ENCODE measurements at places on chromosomes 16 and 17.

GRCh38 chr16:84315422-84315821 lies 20.7 kb downstream of the WFDC1 start:
- no peak for DNase-seq

GRCh38 chr17:41647940-41648410 lies 23.6 kb upstream of the KRT17 start:
- DNase-seq = peak; percentile 96

DNA sequence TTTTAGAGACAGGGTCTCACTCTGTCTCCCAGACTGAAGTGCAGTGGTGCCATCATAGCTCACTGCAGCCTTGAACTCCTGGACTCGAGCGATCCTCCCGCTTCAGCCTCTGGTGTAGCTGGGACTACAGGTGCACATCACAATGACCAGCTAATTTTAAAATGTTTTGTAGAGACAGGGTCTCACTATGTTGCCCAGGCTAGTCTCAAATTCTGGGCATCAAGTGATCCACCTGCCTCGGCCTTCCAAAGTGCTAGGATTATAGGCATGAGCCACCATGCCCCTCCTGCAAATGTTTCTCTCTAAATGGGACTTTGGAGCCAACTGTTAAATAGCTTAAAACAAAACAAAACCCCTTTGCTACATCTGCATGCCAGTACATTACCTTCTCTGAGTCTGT lies 82.2 kb upstream of the BRD7 start:
- DNase-seq = no peak

DNA sequence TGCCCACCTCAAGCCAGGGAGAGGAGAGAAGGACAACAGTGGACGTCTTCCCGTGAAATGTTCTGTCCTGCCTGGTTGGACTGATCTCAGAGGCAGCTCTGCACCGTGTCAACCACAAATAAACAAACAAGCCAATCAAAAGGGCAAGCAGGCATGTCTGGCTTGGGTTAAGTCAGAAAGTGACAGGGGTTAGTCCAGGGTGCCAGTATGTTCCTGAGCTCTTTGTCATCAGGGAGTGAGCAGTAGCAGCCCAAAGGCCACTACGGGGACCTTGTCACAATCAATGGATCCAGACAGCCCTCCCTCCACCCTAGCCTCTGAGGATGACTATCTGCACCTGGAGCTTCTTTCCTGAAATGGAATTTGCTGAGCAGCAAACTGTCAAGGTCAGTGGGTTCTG lies 35.0 kb downstream of the CNGB1 start:
- no peak for DNase-seq

DNA sequence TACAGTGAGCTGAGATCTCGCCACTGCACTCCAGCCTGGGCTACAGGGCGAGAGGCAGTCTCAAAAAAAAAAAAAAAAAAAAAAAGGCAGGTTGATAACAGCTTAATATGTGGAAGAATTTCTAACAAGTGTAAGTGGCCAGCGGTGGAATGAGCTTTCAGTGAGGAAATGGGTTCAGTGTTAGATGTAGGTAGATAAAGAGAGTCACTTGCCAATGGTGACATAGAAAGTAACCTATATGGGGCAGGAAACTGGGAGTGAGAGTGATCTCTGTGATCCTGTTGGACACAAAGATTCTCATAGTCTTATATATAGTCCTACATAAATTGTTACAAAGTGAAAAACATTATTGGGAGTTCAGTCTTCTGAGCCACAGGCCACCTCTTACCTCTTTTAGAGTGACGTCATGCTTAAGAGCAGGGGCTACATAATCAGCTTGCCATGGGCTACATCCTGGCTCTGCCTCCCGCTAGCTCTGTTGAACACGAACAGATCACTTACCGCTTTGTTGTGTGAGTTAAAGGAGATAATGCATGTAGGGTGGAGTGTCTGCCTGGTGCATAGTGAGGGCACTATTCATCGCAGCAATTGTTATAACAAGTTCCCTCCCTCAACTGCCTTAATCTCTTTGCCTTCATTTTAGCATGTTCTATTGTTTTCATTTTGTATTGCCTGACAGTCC lies 110.2 kb upstream of the ELAC2 start:
- no peak for DNase-seq

DNA sequence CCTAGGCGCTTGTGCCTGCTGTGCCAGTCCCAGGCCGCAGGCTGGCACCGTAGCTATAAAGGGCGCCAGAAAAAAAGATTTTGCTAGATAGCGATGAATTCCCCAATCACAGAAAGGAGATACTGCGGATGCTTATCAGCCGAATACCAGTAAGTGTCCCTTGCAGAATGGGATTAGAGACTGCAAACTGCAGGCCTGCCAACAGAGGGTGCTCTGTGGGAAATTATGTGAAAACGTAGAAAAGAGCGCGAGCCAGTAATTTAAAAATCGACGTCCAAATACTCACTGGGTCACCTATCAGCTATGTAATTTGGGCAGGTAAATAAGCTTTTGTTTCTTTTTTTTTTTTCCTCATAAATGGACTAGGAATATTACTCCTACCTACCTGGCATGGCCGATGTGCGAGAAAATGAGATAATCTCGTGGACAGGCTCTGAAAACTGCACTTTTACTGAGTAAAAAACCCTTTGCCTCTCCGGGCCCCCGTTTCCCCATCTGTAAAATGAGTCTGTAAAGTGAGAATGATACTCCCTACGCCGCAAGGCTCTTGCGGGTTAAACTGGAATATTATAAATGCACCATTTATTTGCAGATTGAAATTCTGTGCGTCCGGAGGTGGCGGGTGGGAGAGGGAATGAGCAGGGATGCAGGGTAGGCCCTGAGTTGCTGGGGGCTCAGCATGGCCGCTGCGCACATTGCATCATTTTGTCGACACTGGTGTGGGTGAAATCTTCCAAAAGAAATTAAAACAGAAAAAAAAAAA lies 1.2 kb upstream of the COG1 start:
- DNase-seq = peak; percentile 86

- no peak for DNase-seq
Observed at GRCh38 chr16:51150165-51150887, 744 bp downstream of the SALL1 start.

DNA sequence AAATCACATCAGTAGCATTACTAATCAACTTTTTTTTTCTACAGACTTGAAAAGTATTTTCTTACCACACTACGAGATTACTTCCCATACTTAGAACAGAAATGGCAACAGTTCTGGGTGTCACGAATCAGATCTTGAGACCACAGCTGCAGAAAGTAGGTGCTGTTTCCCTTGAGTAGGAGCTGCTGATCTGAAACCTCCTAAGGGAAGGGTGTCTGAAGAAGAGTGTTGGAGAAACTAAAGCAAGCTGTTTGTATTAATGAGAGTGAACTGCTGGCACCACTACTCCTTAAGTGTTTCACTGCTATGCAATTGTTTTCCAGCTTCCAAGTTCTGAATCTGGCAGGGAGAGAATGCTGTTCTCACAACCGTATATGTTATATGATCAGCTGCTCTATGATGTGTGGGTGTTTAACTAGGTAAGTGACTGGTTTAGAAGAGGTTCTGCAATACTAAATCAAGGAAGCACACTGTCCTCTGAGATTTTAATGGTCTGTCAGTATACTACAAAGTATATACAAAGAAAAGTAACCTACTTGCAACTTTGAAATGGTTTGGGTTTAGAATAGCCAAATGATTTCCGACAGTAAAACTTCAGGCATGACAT lies 3.3 kb downstream of the ZNF652 start:
- DNase-seq = no peak

GRCh38 chr17:6797718-6798351 lies 21.8 kb downstream of the FBXO39 start:
- no peak for DNase-seq

- DNase-seq = no peak
Observed at GRCh38 chr17:79114458-79115301, 40.1 kb downstream of the ENGASE start.

DNA sequence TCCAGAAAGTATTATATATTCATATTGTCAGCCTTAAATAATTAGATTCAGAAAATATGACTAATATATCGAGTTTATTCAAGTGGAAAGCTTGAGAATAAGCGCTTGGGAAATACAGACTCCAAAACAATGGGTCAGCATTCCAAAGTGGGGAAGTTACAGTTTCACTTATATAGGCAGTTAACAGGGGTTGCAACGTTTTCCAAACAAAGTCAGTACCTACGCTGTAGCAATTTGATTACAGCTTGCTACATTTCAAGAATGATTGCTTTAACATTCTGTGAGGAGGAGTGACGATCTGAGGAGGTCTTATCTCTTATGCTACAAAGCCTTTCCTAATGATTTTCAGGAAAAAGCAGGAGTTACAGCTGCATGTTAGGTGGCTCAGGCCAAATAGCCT lies 34.2 kb upstream of the HS3ST3A1 start:
- no peak for DNase-seq

DNA sequence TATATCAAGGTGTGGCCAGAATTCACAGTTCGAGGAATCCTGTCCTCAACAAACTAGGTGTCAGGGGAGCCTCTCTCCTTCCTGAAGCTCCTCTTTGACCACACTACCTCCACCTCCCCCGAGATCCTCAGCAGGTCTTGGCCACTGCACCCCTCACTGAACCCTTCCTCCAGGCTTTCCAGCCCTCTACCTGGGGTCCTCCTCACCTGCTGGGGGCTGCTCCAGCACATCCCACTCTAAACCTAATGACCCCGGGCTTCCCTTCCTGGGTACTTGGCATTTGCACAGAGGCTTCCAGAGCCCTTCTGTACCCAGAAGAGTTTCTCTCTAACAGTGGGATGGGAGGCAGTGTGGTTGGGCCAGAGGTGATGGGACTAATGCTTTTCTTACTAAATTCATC lies 9.7 kb downstream of the SLC6A2 start:
- no peak for DNase-seq

DNA sequence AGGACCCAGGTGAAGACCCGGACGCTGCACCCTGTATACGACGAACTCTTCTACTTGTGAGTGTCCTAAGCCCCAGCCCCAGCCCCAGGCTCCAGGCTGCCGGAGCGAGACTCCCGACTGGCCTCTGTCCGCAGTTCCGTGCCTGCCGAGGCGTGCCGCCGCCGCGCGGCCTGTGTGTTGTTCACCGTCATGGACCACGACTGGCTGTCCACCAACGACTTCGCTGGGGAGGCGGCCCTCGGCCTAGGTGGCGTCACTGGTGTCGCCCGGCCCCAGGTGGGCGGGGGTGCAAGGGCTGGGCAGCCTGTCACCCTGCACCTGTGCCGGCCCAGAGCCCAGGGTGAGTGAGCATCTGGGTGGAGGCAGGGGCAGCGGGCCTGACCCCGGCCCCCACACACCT lies 3.7 kb downstream of the TSR3 start:
- no peak for DNase-seq

GRCh38 chr17:37756051-37756450 lies 11.2 kb upstream of the HNF1B start:
- no peak for DNase-seq

GRCh38 chr17:1090465-1091189 lies 89.2 kb downstream of the ABR start:
- no peak for DNase-seq

DNA sequence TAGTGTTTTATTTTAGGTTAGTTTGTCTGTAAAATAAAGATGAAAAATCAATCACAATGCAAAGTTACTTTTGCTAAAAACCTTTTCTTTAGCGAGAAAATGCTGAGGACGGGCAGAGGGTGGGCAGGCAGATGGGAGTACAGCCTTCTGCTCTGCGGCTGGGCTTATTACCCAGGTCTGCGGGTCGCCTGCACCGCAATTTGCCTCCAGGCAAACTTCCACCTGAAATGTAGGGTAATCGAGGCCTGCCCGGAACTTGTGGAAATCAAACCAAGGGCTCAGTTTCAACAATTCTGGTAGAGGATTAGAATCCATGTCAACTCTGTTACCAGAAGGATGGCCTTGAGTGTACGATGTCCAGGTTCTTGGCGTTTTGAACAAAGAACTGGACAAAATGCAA lies 22.3 kb upstream of the MMD start:
- DNase-seq = no peak

GRCh38 chr16:87484487-87485331 lies 8.1 kb downstream of the ZCCHC14 start:
- no peak for DNase-seq

GRCh38 chr17:63760771-63761539 lies 12.4 kb downstream of the CCDC47 start:
- peak; percentile 22 for DNase-seq

- DNase-seq = no peak
Observed at GRCh38 chr17:74180336-74180735, 23.1 kb upstream of the RPL38 start.

DNA sequence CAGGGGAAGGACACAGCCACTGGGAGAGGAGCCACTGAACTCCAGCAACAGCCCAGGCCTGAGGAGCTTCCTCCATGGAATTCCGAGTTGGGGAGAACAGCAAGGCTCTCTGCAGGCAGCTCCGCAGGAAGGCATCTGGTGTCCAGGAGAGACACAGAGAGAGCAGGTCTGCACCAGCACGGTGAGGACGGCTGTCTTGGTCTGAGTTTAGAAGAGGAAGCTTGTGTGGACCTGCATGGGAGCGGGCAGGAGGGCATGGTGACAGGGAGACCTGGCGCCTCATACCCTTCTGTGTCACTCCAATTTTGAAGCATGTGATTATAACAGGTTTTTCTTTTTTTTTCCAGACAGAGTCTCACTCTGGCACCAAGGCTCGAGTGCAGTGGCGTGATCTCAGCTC lies 6.4 kb downstream of the SLC38A10 start:
- no peak for DNase-seq

DNA sequence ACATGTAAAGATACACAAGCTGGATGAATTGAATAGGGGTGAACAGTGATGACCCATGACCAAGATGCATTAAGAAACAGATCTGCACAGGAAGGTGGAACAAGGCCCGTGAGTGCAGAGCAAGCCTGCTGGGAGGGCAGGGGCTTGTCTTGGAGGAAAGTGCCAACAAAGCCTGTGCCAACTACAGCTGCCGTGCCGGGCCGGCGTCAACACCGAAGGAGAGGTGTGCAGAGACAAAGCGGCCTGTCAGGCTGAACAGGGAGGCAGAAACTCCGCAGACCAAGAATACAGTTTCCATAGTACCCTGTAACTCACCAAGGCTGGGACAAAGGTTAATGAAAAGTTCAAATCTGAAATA lies 46.7 kb downstream of the ANKRD11 start:
- DNase-seq = no peak

- DNase-seq = no peak
Observed at GRCh38 chr17:1630662-1631061, 2.0 kb upstream of the SLC43A2 start.

DNA sequence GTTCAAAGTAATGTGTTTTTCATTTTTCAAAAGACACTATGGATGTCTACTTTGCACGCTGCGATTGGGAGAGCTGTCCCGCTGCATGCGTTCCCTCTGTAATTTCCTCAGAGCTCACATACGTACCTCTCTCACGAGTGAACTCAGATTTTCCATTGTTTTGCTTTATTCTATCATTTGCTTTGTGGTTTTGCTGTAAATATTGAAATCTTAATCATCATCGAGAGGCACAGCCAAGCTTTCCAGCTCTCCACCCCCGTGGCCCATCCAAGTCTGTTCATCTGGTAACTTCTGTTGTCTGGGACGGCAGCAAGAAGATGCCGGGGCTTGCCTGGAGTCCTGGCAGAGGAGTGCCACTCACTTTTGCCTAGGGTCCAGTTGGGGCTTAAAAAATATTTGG lies 21.1 kb downstream of the TMC6 start:
- DNase-seq = no peak

DNA sequence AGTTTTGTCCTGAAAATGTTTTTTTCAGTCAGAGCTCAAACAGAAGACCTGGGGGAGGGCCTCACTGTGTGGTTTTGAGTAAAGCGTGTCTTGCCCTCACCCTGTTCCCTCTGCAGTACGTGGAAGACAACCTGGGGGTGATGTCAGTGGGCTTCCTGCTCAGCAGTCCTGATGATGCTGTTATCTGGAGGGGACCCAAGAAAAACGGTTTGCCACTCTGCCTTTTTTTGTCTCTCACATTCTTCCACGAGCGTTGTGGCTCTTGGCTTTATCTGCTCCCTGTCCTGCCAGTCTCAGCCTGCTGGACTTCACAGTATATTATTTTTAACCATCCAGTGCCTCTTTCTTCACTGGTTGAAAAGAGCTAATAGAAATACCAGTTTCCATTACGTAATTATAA lies 12.9 kb downstream of the NUBP1 start:
- DNase-seq = no peak

Data from A549 (cell line).